ENCODE measurements at places on chromosomes 1 and 21.

DNA sequence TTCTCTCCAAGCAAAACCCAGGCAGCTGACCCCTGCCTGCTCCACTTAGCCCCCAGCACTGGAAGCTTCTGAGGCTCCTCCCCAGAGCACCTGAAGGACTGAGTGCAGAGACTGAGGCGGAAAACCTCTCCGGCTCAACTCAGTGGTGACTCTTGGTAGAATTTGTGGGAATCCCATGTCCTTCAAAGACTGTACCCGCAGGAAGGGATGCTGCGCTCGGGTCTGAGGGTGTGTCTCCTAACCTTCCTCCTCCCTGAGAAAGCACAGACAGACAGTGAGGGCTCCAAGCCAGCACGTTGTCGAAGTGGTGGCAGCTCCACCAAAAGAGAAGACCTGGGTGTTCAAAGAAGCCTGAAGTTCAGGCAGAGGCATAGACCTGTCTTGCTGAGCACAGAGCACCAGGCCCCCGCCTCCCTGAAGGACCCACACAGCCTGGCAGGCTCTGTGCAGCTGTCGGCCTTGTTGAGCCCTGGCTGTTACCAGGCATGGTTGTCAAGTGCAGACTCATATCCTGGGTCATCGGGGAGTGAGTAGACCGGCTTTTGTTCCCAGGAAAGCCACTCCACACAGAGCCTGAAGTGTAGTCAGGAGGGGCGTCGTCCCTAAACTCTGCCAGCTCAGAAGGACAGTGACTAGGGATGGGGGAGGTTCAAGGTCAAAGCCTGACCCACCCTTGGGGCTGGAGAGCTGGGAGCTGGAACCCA, 36.7 kb downstream of the CSMD2 start:
- DNase-seq: no peak

GRCh38 chr1:15968172-15968571, 7.7 kb downstream of the ZBTB17 start:
- no peak for DNase-seq

- no peak for DNase-seq
Measured at GRCh38 chr1:221881805-221882581, 140.1 kb upstream of the DUSP10 start.

DNA sequence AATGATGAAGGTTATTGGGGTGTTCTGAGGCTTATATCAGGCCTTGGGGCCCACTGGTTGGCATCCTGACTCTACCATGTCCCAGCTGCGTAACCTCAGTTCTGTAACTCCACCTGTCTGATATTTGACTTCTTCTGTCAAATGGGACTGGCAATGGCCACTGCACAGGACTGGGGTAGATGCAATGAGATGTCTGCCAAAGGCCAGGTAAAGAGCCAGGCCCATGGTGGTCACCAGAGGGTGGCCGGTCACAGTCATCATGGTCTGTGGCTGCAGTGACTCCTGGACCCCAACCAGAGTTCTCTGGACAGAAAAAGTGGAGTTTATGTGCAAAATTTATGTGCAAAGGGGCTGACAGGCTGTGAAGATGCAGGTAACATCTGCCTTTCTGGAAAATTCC, 173.3 kb downstream of the PTPRU start:
- no peak for DNase-seq

DNA sequence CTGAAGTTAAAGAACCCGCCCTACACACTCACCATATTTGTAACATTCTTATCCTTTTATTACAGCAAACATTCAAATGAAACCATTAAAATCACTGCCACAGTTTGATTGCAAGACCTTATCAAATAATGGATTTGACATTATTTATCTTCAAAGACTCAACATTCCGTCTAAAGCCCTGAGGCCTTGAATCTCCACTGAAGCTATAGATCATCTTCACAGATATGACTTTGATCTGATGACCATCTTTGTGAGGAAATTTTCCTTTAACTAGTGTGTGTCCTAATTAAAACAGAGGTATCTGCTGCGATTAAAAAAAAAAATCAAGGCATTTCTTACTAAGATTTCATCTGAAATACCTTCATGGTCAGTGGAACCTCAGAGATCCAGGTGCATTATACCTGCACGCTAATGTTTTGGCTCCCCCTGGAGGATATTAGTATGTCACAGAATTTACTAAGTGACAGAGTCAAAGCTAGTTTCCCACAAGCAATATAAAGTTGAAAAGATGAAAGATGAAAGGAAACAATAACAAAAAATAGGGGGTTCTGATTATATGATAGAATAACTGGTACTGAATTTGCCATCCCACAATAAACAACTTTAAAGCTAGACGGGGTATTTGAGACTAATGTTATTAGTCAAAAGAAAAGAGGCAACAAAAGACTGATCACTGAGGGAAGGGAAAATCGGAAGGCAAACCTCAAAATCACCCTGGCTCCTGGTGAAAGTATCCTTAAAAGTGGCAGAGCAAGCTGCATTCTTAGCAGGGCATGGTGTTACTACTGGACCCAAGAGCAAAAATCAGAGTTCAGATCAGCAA, 923.4 kb downstream of the NCAM2 start:
- peak; percentile 51 for DNase-seq

DNA sequence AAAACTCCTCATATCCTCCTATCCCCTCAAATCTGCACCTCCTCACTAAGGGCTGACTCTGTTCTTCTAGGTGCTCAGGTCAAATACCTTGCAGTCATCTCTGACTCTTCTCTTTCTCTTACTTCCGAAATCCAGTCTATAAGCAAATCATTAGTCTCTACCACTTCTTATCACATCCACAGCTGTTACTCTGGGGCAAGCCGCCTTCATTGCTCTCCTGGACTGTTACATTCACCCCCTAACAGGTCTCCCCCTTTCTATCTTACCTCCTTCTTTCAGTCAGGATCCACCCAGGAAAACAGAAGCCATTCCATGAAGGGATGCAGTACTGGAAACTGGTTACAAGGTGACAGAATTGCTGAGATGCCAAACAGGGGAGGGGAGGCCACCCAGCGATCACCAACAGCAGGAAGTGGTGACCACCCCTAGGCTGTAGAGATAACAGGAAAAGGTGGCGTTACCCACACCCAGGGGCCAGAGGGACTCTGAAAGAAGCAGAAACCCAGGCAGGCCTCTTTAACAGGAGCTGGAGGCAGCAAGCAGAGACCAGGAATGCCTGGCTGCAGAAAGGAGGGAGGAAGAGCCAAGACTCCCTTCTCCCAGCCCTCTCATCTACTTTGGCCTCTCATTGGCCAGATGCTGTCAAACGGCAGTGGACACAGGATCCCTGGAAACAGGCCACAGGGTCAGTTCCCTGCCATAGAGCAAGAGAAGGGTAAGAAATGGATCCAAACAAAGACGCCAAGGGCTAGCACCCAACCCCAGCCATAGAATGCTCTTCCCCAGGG, 55.5 kb upstream of the FOXO6 start:
- DNase-seq: peak; percentile 44

DNA sequence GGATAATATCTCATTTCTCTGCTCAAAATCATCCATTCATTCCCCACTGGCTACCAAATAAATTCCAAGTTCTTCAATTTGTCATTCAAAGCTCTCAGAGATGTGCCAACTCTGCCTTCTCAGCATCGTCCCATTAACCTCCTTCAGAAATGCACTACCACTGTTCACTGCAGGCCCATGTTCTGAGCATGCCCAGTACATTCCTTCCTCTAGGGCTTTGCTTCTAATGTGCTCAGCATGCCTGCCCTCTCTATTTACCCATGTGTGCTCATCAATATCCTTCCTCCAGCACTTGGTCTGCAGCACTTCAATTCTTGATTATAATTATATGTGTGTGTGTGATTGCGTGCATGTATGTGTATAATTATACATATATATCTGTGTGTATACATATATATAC, 36.1 kb upstream of the RGS8 start:
- DNase-seq: peak; percentile 74

DNA sequence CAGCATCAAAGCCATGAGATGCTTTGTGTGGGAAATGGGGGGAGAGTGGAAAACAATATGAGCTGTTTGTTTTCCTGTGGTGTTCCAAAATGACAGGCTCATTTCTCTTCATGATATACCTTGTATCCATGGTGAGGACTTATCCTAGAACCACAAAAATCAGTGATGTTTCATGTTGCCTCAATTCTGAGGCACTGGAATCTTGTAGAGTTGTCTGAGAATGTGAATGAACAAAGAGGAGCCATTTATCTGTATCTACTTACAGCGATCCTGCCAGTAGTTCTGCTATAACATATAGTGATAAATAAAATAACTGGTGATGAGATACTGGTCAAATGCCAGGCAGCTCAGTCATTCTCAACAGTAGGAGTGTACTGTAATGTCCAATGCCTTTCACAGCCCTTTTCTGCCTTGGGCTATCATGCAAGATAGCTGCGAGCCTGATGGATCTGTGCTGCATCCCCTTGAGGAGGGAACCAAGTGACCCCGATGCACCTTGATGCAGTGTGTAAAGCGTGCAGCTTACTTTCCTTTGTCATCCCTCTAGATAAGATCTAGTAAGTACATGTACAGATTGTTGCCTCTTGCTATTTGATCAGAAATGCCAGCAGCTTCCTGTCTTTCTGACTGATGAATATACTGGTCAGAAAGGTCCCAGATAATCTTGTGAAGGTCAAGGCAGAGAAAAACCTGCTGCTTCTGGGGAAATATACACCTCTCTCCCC, 52.8 kb downstream of the SLC44A3 start:
- DNase-seq: no peak

DNA sequence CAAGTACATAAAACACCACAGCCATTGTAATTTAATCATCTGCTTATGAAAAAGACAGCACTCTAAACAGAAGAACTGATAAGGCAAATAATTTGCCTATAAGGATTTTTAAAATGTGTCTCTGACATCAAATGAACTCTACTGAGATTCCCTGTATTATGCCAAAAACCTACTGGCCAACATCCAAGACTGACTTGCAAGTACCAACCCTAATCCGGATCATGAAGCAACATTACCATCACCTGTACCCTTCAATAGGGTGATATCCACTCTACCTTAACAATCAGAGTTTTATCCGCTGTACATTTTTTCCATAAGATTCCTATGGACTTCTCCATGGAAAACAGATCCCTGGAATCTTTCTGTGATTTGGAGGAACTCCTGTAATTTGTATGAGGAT, 4.6 kb downstream of the RGS7 start:
- no peak for DNase-seq

All from mesendoderm (in vitro differentiated cells).